Muscle of back (tissue), 13 donors: ENCODE measurements at places on chromosomes 6 and 20.
A peak's percentile ranks its signal among the peaks of the same experiment; 100 is the strongest.

GRCh38 chr6:167652701-167653095 is 174.0 kb upstream of the AFDN start:
- DNase-seq: no peak

DNA sequence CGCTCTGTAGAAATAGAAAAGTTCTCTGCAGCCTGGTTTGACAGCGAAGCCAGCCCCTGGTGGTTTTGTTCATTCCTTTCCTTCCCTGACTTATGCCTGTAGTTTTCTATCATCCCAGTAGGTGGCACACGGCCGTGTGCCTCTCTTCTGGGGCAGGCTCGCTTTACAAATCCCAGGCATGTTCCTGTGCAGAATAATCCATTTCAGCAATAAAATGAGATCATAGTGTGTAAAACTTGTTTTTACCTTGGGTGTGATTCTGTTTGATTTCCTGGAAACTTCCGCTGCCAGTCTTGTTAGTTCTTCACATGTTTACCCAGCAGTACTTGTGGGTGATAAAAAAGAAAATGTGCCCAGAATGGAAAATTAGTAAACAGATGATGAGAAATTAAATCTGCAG is 7.4 kb upstream of the INSM1 start:
- peak; percentile 37 for DNase-seq

DNA sequence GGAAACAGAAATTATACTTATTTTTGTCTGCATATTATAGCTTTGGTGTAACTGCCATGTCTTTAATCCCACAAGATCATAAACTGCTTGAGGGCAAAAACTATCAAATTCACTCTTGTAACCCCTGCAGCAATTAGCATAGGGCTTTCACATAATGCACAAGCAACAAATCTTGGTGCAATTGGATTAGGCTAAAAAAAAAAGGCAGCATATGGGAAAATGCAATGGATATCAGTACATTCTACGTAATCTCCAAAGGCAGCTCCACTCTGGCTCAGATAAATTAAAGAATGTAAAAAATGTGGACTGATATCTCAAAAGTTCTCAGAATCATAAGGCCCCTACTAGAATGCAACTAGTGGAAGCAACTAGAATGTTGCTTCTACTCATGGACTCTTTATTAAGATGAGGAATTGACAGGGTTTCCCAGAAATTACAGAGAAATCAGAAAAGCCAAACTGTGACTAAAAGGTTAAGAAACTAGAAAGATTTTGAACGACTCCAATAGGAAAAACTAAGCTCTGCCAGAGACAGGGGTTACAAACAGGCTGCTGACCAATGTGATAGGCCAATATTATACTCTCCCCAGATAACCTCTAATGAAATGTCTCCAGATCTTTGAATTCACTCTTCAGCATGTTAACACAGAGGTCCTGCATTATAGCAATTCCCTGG is 55.0 kb downstream of the FILIP1 start:
- peak; percentile 30 for DNase-seq

DNA sequence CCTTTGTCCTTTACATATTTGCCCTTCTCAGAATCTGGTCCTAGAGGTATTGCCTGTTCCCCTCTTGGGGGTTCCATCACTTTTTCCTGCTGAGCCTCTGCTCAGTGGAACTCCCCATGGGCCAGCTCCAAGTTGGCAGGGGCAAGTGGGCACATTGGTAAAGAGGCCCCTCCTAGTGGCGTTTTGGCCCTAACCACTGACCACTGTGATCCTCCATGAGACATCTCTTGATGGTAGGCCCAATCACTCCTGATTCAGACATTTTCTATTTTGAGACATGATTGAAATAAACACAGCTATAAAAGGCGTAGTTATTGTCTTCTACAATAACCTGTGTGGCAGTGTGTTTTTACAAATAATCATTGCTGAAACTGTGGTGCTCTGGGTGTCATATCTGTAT is 83.0 kb downstream of the RREB1 start:
- DNase-seq: no peak

- no peak for DNase-seq
Measured at GRCh38 chr6:30826961-30827342, 57.4 kb upstream of the DDR1 start.

GRCh38 chr20:5402903-5403531 is 86.3 kb upstream of the PROKR2 start:
- DNase-seq: no peak
